ENCODE measurements at places on chromosomes 4 and X.

GRCh38 chrX:24055043-24055356, 244 bp downstream of the EIF2S3 start:
- DNase-seq = no peak

DNA sequence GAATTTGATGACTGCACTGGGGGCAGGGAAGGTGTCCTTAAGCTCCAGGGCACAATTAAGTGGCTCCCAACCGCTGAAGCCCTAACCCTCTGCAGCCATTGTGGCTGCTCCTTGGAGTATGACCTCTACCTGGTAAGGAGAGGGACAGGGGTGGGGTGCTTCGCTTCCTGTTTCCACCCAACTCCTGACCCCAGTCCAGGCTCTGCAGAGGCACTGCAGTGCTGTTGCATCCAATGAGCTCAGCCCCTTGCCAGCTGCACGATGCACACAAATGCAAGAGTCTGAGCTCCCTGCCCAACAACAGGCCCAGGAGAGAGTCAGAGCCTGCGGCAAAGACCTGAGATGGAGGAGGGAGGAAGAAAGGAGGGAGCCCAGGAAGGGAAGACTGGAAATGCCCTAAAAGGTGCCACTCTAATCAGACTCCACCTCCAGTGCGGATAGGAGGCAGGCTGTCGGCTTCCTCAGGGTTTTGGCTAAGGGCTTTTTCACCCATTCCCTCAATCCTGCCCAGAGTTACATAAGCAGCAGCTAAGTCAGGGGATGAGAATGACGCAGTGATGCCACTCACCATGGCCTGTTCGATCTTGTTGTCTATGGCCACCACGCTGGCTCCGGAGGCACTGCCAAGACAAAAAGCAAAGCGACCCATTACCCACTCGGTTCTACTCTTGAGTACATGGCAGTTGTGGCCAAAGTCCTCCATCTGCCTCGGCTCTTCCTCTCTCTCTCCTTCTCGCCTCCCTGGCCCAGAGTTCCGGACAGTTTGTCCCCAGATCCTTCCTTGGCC, 60.1 kb downstream of the TSC22D3 start:
- DNase-seq = no peak

- DNase-seq = no peak
These were observed 492.0 kb upstream of the FTHL17 start for GRCh38 chrX:31563792-31564191.

DNA sequence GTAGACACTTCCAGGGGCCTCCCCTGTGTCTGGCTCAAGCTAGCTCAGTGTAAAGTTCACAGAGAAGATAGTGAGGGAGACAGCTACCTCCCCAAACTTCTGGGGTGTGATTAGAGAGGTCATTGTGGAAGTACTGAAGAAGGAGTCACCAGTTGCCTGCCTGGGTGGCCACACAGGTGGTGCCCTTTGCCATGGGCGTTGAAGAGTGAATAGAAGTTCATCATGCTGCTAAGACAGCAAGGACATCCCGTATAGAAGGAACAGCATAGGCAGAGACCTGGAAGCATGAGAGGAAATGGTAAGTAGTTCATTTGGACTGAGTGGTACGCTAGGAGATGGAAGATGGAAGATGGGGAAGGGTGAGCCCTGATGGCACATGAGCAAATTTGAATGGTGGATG, 110.1 kb downstream of the PJA1 start:
- DNase-seq = no peak

GRCh38 chr4:133598779-133599178, 449.7 kb downstream of the PCDH10 start:
- DNase-seq = no peak

- no peak for DNase-seq
These were observed 16.8 kb downstream of the MAN2B2 start for GRCh38 chr4:6591781-6592180.

DNA sequence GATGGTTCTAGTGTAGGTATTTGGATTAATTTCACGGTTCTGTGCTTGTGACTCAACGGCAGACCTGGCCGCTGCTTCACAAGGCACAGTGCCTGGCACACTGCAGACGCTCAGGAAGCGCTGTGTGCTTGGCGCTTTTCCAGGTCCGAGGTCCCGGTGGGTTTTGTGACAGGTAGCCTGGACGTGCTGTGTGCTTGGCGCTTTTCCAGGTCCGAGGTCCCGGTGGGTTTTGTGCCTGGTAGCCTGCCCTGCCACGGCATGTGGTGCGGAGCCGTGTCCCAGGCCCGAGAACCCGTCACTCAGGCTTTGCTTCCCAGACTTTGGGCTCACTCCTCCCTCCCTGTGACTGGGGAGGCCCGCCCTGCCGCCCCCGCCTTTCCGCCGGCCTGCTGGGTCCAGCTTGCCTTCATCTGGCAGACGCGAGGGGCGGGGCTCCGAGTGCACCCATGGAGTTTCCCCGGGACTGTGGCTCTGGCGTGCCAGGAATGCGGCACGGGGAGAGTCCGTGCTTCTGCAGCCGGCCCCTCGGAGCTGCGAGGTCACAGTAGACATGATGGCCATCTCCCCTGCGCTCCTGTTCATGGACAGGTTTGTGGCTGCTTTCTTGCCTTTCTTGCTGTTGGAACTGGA, 44.2 kb downstream of the TBC1D14 start:
- DNase-seq = no peak

GRCh38 chrX:68440442-68440841, 7.1 kb upstream of the OPHN1 start:
- no peak for DNase-seq

- DNase-seq = no peak
These were observed 23.5 kb upstream of the CA5B start for GRCh38 chrX:15714529-15714928.

DNA sequence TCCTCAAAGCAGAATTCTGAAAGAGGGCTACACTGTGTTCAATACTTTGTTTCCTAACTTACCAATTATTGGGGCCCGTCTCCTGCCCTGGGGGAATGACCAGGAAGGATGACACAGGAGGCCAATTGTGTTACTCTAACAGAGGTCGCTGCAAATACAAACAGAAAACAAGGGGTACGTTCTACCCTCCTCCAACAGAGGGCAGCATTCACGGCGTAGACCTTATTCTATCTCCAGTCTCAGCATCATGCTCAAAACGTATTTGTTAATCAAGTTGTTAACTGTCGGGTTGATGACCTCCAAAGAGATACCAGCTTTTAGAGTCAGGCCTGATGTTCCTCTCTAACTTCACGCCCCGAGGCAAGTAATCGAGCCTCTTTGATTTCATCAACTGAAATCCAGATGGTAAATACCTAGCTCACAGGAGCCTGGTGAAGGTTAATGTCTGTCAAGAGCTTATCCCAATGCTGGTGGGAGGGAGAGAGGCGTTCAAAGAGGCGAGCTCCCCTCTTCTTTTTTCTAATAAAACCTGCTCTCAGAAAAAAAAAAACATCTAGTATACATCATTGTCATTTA, 181.0 kb upstream of the KCNIP4 start:
- no peak for DNase-seq

DNA sequence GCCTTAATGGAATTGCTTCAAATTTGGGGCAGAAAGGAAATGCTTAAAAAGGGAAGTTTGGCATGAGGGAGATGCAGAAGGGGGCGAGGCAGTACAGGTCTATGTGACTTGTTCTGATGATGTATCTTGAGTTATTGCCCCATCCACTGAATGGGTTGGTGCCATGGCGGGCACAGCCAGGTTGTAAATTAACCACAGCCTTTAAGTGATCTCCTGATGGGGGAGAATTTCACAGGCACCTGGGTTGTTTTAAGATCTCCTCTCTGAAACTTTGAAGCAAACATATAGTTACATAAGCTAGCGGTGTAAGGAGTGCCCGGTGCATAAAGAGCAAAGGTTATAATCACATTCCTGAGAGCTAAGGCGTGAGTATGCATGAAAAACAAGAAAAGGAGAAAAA, 37.0 kb downstream of the NPY5R start:
- DNase-seq = no peak

DNA sequence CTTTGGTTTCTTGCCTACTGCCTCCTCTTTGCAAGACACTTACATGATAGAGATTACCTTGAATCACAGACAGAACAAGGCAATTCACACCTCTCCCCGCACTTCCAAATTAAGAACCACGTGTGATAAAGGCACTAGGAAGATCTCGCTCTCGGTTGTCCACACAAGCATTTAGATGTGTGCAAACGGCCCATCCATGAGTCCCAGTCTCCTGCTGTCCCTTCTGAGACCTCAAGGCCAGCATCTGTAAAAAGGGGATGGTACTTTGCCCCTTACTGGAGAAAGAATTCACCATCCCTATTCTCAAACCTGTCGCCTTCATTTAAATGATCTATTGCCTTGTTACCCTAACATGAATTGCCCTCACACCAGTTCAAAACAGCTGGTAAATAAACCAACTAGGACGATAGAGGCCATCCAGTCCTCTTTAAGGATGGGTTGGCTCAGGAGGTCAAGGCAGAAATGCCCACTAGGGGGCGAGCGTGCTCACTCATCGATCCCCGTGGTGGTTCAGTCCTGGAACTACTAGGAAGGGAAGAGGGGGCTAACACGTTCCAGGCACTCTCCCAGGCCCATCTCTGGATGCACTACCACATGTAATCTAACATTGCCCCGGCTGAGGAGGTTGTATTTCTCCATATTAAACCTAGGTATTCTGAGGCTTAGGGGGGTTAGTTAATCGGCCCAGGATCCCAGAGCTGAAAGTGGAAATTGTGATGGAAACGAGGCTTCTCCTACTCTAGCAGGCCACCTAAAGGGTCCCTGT, 95.8 kb downstream of the DHX15 start:
- no peak for DNase-seq

DNA sequence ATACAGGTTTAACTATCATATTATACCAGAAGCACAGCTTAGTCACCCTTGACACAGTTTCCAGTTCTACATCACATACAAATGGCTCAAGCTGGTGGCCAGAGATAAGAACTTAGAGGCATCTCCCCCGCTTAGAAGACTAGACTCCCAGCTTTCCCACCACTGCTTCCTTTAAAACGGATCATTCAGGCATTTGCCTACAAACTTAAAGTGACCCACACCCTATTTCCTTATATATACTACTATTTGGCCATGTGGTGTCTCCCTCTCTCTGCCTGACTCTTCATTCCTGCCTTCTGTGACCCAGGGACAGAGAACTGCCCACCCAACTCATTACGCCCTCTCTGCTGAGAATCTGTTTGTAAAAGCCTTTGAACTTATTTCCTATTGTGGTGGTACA, 781.2 kb upstream of the DIAPH2 start:
- no peak for DNase-seq

DNA sequence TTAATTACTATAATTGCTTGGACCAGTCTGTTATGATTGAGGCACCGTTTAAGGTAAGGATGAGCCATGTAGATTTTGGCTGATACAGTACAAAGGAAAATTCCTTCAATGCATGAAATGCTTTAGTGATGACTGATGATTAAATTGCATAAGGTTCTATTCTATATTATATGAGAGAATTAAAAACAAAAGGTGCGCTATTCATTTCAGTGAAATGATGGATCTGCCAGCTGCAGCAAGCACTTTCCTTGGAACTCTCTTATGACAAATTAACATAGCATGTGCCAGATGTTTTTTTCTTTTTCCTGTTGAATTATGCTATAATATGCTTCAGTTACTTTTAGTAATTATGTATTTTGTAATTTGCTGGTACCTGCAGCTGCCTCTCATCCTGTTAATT, 98.5 kb downstream of the JADE1 start:
- DNase-seq = no peak

DNA sequence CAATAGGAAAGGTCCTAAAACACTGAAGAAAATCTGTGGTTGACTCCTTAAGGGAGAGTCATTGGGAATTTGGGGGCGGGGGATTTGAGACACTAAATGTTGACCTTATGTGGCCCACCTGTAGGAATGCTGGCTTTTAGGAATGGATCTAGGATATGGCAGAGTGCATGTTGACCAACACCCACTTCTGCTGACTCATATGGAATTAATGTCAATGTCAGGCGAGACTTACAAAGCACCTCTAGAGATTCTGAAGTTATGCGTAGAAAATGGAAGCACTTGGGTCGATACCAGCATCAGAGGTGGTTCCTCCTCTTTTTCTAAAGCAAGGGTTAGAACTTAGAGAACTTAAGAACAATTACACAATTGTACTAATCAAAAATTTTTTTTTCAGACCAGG, 100.6 kb upstream of the CBR4 start:
- no peak for DNase-seq

GRCh38 chr4:173211222-173211621, 42.6 kb downstream of the GALNT7 start:
- no peak for DNase-seq

- DNase-seq = no peak
These were observed 245.0 kb upstream of the IGFBP7 start for GRCh38 chr4:57355101-57355665.

DNA sequence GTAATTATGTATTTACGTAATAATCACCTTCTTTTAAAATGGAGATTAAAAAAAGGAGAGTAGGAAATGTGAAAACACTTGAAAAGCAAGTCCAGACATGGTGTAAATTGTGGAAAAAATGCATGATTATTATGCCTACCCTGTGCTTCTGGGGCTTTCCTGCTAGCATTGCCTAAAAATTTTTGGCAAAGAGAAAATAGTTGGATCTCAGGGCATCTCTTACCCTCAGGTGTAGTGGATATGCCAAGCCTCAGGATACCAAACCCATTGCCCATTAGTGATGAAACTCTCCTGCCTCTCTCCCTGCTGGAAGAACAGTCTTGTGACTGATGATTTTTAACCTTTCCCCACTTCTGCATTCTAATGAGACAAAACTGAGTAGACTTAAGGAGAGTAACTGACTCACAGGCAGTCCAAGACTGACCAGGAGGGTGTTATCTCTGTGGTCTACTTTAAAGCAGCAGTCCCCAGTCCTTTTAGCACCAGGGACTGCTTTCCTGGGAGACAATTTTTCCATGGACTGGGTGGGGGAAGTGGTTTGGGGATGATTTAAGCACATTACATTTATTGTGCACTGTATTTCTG, 174.6 kb downstream of the ZNF330 start:
- DNase-seq = no peak

GRCh38 chr4:174262624-174263444, 20.6 kb downstream of the FBXO8 start:
- no peak for DNase-seq

DNA sequence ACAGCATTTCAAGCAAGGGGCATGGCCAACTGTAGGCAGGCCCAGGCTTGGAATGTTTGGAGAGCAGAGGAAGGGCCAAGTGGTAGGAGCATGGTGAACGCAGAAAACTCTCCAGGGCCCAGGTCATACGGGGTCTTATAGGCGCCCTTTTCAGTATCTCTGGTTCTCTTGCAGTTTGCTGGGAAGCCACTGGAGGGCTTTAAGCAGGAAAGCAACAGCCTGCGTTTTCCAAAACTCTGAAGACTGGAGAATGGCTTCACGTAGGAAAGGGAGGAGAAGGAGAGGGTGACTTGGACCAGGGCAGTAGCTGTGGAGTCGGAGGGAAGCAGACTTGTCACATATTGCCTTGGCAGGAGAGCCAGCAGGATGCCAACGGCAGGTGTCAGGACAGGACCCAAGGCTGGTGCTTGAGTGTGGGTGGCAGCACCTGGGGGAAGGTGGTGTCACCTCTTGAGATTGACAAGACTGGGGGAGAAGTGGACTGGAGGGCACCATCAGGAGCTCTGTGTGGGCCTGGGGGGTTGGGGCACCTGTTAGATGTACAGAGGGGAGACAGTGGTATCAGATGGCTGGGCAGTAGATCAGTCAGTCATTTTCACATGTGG, 21.9 kb downstream of the TKTL1 start:
- DNase-seq = no peak

GRCh38 chrX:19825271-19825670, 62.1 kb downstream of the SH3KBP1 start:
- DNase-seq = no peak

Data from stimulated activated CD4-positive, alpha-beta T cell treated with anti-CD3 and anti-CD28 coated beads, Interleukin-1b, Interleukin-23, amount 100 ng/mL, for 1 hour (primary cell).